Smooth muscle cell of the pulmonary artery (primary cell): ENCODE measurements at places on chromosomes 12 and 14. TPM values are rescaled to one million over a fixed set of nuclear protein-coding genes. Genes with fewer than 3 reads are reported as not detected.

Gene SAV1
- total RNA-seq = 22.9 and 26.7 TPM in 2 replicates

Gene AGAP2
- total RNA-seq = 0.17 and 0.20 TPM in 2 replicates

Gene ERP27
- not detected in 2 replicates for total RNA-seq

Gene CLEC4D
- total RNA-seq = not detected in 2 replicates

Gene WNT1
- not detected in 2 replicates for total RNA-seq

Gene SETD3
- 39.6 and 39.7 TPM in 2 replicates for total RNA-seq
